ENCODE measurements at places on chromosomes 2 and 18. TPM values are rescaled to one million over a fixed set of nuclear protein-coding genes. Genes with fewer than 3 reads are reported as not detected.
A peak's percentile ranks its signal among the peaks of the same experiment; 100 is the strongest.

GPR148 gene
- not detected for total RNA-seq

AMER3 gene
- not detected for total RNA-seq

LTBP1 gene
- 0.17 TPM for total RNA-seq

CACNB4 gene
- 0.12 TPM for total RNA-seq

KCNE4 gene
- total RNA-seq: not detected

IKZF2 gene
- 5.1 TPM for total RNA-seq

L3MBTL4 gene
- 0.33 TPM for total RNA-seq

STARD6 gene
- not detected for total RNA-seq

RAB6C gene
- total RNA-seq: not detected

NEB gene
- total RNA-seq: 0.40 TPM

KIF3C gene
- total RNA-seq: 7.0 TPM

RGPD3 gene
- not detected for total RNA-seq

HOXD4 gene
- not detected for total RNA-seq

ABCG8 gene
- total RNA-seq: not detected

SPC25 gene
- total RNA-seq: 52.2 TPM

DNA sequence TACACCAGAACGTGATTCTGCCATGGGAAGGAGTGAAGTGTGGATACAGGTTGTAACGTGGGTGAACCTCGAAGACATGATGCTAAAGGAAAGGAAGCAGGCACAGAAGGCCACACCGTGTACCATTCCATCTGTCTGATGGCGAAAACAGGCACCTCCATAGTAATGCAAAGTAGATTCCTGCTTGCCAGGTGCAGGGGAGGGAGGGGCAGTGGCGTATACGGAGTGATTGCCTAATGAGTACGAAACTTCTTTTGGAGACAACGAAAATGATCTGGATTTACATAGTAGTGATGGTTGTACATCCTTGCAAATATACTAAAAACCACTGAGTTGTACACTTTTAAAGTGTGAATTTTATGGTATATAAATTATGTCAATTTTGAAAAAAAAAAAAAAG lies 106.7 kb downstream of the GBX2 start:
- H3K27me3 ChIP-seq: no peaks in the 10 kb centered on the region
- DNase-seq: no peak
- H3K4me1 ChIP-seq: no peaks in the 10 kb centered on the region
- no peak overlapping the region for H3K27ac ChIP-seq

- no peaks in the 10 kb centered on the region for H3K36me3 ChIP-seq
Measured at GRCh38 chr2:41598161-41598894, 449.5 kb upstream of the PKDCC start.

- no peak for DNase-seq
- H3K4me3 ChIP-seq: no peak overlapping the region
- H3K4me1 ChIP-seq: no peaks in the 10 kb centered on the region
- no peak overlapping the region for H3K27ac ChIP-seq
- no peaks in the 10 kb centered on the region for H3K36me3 ChIP-seq
Measured at GRCh38 chr2:16656784-16657391, 8.7 kb downstream of the CYRIA start.

GRCh38 chr2:25279091-25279651 lies 62.6 kb downstream of the DNMT3A start:
- no peak for DNase-seq
- peaks cover 66% of the 10 kb centered on the region for H3K4me1 ChIP-seq
- H3K36me3 ChIP-seq: peaks cover 34% of the 10 kb centered on the region
- no peak overlapping the region for H3K4me3 ChIP-seq
- H3K27me3 ChIP-seq: no peaks in the 10 kb centered on the region
- peak overlapping the region; percentile 79 for H3K27ac ChIP-seq

DNA sequence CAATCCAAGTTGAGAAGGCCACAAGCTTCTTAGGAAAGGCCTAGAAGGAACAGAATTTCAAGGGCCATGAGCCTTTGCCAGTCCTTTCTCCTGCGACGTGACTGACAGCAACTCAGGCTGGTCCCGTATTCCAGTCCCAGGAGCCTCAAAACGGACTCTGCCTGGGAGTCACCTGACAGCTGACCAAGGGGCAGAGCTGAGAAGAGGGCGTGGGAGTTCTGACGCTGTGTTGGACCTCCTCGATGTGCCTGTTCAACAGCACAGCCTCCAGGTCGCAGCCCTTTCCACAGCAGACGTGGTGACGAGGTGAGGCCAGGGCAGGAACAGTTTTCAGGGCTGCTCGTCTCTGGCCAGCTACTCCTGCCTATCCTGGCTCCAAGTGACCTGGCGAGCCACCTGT lies 37.6 kb downstream of the CENPO start:
- no peak for DNase-seq
- peaks cover 8% of the 10 kb centered on the region for H3K36me3 ChIP-seq
- no peak overlapping the region for H3K27ac ChIP-seq
- H3K4me1 ChIP-seq: peaks cover 13% of the 10 kb centered on the region
- no peaks in the 10 kb centered on the region for H3K27me3 ChIP-seq

GRCh38 chr2:37568565-37568964 lies 102.9 kb downstream of the CDC42EP3 start:
- peaks cover 2% of the 10 kb centered on the region for H3K27me3 ChIP-seq
- H3K4me1 ChIP-seq: peaks cover 16% of the 10 kb centered on the region
- peak; percentile 31 for DNase-seq

- no peak overlapping the region for H3K4me3 ChIP-seq
- peaks cover 70% of the 10 kb centered on the region for H3K36me3 ChIP-seq
- no peaks in the 10 kb centered on the region for H3K27me3 ChIP-seq
- no peak overlapping the region for H3K27ac ChIP-seq
Measured at GRCh38 chr2:135064149-135064548, 12.1 kb downstream of the RAB3GAP1 start.

DNA sequence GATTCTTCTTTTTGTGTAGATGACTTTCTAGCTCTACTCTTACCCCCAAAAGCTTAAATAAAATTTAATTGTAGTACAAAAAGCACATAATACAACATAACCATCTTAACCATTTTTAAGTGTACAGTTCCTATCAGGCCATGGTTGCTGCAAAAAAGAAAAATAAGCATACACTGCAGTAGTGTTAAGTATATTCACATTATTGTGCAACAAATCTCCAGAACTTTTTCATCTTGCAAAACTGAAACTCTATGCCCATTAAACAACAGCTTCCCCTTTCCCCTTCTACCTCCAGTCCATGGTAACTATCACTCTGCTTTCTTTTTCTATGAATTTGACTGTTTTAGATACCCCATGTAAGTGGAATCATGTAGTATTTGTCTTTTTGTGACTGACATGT lies 18.1 kb downstream of the PPM1B start:
- peaks cover 40% of the 10 kb centered on the region for H3K36me3 ChIP-seq
- no peak overlapping the region for H3K4me3 ChIP-seq
- peak overlapping the region; percentile 44 for H3K27ac ChIP-seq
- H3K27me3 ChIP-seq: no peaks in the 10 kb centered on the region
- no peak for DNase-seq

DNA sequence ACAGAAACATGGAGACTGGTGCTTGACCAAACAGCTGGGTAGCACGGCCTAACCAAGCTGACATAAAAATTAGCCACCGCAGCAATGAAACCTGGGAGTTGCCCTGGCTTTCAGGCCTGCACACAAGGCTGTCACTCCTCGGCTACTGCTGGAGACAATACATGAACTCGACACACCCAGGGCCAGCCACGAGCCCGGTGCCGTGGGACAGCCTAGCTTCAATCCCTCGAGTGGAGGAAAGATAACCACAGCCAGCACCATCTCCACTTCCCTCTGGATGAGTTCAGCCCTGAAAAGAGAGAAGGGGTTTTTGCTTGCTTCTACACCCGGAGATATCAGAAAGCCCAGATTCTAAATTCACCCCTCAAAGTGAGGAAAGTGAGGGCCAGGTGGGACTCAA lies 78.0 kb downstream of the BCL2L11 start:
- no peak for DNase-seq
- no peaks in the 10 kb centered on the region for H3K4me1 ChIP-seq
- H3K27ac ChIP-seq: no peak overlapping the region
- no peak overlapping the region for H3K4me3 ChIP-seq
- H3K36me3 ChIP-seq: no peaks in the 10 kb centered on the region

- DNase-seq: no peak
- H3K27ac ChIP-seq: no peak overlapping the region
- H3K4me3 ChIP-seq: no peak overlapping the region
- no peaks in the 10 kb centered on the region for H3K36me3 ChIP-seq
Measured at GRCh38 chr18:27022477-27022876, 157.0 kb upstream of the AQP4 start.

DNA sequence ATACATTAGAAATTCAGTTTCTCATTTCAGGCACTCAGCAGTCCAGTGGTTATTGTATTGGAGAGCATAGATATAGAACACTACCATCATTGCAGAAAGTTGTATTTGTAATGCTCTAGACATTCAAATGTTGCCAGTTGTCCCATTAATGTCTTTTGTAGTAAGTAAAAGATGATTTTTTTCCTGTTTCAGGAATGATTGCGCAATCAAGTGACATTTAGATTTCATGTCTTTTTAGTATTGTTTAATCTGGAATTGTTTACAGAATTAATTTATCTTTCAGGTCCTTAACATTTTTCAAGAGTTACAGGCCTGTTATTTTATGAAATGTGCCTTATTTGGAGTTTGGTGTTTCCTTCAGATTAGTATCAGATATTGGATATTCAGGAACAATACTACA lies 134.7 kb downstream of the MSTN start:
- H3K27me3 ChIP-seq: peaks cover 3% of the 10 kb centered on the region
- DNase-seq: no peak
- no peaks in the 10 kb centered on the region for H3K36me3 ChIP-seq
- no peak overlapping the region for H3K27ac ChIP-seq
- no peak overlapping the region for H3K4me3 ChIP-seq

GRCh38 chr18:10690366-10690765 lies 164.5 kb downstream of the NAPG start:
- no peaks in the 10 kb centered on the region for H3K27me3 ChIP-seq
- no peak overlapping the region for H3K4me3 ChIP-seq
- DNase-seq: no peak
- no peak overlapping the region for H3K27ac ChIP-seq
- H3K36me3 ChIP-seq: no peaks in the 10 kb centered on the region
- H3K4me1 ChIP-seq: no peaks in the 10 kb centered on the region

DNA sequence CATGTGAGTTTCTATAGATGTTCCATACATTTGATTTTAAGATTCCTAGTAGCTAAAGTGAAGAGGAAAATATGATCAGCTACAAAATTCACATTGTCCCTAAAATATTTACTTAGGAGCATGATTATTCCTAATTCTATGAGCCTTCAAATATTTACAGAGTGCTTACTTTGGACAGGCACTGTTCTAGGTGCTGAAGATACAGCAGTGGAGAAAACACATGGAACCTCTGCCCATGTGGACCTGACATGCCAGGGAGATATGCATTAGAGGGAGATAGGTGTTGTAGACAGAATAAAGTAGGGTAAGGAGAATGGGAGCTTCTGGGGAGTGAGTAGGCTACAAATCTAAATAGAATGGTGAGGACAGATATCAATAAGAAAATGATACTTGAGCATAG lies 62.6 kb upstream of the TACR1 start:
- DNase-seq: no peak
- H3K4me3 ChIP-seq: no peak overlapping the region
- H3K36me3 ChIP-seq: no peaks in the 10 kb centered on the region
- no peak overlapping the region for H3K27ac ChIP-seq
- H3K4me1 ChIP-seq: no peaks in the 10 kb centered on the region
- H3K27me3 ChIP-seq: peaks cover 2% of the 10 kb centered on the region

DNA sequence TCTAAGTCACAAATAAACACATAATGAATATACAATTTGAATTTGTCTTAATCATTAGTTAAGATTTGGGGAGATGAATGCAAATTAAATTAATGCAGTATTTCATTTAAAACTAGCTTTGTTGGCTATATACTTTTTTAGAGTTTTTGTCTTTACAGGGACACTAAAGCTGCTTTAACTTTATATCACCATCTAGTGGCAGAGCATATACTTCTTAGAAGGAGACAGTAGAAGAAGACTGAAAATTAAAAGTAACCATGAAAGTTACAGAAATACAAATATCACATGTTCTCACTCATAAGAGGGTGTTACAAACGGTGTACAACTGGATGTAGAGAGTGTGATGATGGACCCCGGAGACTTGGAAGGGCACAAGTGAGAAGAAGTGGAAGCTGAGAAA lies 268.3 kb upstream of the NETO1 start:
- H3K4me1 ChIP-seq: no peaks in the 10 kb centered on the region
- no peaks in the 10 kb centered on the region for H3K36me3 ChIP-seq
- H3K27ac ChIP-seq: no peak overlapping the region
- H3K4me3 ChIP-seq: no peak overlapping the region
- H3K27me3 ChIP-seq: no peaks in the 10 kb centered on the region

DNA sequence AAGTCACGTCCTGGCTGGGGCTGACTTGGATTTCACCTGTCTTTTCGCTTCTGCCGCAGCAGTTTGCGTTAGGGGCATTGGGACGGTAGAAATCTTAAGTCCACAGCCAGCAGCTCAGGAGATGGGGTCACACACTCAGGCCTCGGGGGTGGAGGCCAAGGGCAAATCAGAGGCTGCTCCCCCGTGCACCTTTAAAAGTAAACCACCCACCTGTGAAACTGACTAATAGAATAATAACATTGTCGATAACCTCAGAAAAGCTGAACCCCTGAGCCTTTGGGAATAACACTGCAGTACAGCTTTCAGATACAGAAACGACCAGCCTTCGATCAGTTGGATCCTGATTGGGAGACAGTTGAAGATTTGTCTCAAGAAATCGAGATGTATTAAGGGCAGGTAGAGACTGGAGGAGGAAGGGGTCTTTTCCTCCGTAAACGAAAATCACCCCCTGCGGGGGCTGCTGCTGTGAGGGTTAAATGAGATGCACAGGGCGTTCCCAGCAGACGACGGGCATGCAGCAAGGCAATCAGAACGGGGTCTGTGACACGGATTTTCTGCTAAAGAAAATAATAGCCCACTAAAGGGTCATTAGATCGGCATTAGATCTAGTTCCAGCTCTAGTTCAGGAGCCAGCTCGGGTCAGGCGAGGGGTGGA lies 16.4 kb upstream of the NFATC1 start:
- peaks cover 10% of the 10 kb centered on the region for H3K36me3 ChIP-seq
- H3K27me3 ChIP-seq: no peaks in the 10 kb centered on the region
- no peak overlapping the region for H3K4me3 ChIP-seq
- DNase-seq: no peak
- no peak overlapping the region for H3K27ac ChIP-seq
- peaks cover 7% of the 10 kb centered on the region for H3K4me1 ChIP-seq

DNA sequence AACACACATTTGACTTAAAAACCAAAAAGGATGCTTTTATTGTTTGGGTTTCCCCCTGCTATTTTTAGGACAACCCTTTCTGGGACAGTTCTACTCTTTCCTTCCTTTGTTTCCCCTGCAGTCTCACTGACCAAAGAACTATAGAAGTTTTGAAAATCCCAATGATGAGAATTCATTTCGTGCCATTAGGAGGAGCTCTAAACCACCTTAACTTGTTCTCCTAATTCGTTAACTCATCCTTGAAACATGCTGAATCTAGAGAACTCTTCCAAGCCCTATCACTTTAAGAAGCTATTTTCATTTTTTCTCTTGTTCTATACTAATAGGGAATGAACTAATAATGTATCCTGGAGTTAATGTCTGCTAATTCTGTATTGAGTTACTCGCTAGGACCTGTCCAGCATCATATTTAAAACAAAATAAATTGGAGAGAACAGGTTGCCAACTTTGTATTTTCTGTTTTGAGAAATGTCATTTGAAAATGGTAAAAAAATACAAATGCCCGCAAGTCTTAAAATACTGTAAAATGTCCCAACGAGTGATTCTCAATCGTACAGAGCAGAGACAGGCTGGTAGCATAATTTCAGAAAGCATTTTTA lies 62.9 kb downstream of the AFTPH start:
- DNase-seq: no peak
- H3K27me3 ChIP-seq: no peaks in the 10 kb centered on the region
- H3K36me3 ChIP-seq: peaks cover 33% of the 10 kb centered on the region

GRCh38 chr2:146701183-146701582 lies 1143.6 kb upstream of the ACVR2A start:
- H3K27ac ChIP-seq: no peak overlapping the region
- no peaks in the 10 kb centered on the region for H3K4me1 ChIP-seq
- H3K36me3 ChIP-seq: no peaks in the 10 kb centered on the region
- H3K4me3 ChIP-seq: no peak overlapping the region
